ENCODE measurements at places on chromosomes 11 and 22.

DNA sequence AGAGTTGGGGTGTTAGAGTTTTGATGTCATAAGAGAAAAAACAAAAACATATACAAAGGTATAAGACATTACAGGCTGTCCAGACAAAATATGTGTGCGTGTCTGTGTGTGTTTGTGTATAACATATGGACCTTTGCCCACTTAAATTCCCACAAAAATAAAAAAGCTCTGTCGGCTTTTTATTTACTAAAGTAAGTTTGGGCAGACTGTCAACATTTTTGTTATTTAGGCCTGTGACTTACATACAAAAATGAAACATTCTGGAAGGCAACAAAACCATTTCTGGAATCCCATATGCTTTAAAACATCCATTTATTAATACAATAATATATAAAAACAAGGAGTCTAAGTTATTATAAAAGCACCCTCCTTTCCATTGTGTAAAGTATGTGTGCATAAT lies 960.1 kb upstream of the FAT3 start:
- no peak for DNase-seq

DNA sequence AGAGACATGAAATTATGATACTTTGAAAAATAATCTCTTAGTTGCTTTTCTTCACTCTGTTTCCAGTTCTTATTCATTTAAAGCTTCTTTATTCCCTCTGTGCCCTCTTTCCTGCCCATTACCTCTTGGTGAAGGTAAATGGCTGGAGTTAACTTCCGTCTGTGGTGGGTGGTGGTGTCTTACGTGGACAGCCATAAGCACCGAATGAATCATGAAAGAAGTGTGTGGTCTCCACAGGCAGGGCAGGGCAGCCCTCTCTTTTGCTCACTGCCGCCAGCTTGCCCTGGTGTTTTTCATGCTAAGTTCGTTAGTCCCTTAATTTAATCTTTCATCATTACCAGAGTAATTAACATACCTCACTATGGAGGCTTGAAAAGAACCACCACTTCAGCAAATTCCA lies 98.7 kb upstream of the SORL1-AS1 start:
- DNase-seq: no peak

GRCh38 chr22:20533095-20533878 lies 25.9 kb downstream of the MED15 start:
- DNase-seq: no peak

GRCh38 chr22:45452565-45453379 lies 39.3 kb downstream of the RIBC2 start:
- DNase-seq: peak; percentile 36

GRCh38 chr11:12822392-12823022 lies 148.3 kb downstream of the TEAD1 start:
- DNase-seq: no peak

- no peak for DNase-seq
These were observed 162.8 kb downstream of the BRD1 start for GRCh38 chr22:49664891-49665290.

DNA sequence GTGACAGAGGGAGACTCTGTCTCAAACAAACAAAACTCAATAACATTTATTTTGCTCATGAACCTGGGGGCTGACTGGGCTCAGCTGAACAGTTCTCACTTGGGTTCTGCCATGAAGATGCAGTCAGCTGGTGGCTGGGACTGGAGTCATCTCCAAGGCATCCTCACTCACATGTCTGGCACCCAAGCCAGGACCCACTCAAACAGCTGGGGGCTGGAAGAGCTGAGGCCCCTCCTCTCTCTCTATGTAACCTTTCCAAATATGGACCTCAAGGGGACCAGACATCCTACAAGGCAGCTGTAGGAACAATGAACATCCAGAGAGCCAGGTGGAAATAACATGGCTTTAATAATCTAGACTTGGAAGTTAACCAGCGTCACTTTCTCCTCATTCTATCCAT lies 16.8 kb downstream of the HSPA8 start:
- no peak for DNase-seq

DNA sequence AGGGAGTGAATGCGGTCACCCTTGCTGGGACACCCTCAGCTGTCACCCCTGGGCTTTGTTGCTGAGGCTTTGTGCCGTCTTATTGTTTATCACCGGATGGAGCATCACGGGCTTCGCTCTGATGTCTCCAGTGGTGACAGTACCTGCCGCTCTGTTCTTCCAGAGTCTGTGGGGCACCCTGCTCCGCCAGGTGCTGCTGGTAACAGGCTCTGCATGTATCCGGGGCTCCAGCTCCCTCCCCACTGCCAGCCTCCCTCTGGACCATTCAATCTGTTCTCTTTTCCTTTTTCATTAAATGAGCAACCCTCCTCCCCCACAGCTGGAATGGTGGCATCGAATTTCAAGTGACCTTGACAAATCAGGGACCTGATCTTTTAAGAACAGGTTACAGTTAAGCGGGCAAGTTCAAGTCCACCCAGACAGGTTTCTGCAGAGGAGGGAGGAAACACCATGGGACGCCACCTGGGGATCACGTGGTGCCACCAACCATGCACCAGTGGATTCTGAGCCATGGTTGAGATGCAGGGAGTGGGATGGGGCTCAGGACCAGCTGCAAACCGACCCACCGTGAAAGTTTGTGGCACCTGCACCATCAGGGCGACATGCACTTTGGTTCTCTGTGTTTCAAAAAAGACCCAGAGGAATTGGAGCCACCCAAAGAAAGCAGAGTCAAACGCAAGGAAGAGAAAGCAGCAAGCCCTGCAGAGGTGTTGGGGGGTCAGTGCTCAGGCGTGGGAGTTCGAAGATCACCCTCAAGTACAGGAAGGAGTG lies 89.3 kb downstream of the BCR start:
- no peak for DNase-seq

GRCh38 chr22:47448231-47449223 lies 686.1 kb downstream of the TBC1D22A start:
- DNase-seq: no peak

GRCh38 chr11:88469561-88470225 lies 132.2 kb upstream of the CTSC start:
- DNase-seq: no peak

- DNase-seq: no peak
These were observed 50.4 kb upstream of the KCNQ1OT1 start for GRCh38 chr11:2750101-2750681.

- DNase-seq: no peak
These were observed 32.5 kb downstream of the PDE3B start for GRCh38 chr11:14676068-14676467.

GRCh38 chr11:68082481-68082880 lies 38.7 kb downstream of the CHKA start:
- no peak for DNase-seq

GRCh38 chr11:28417601-28418323 lies 309.6 kb downstream of the METTL15 start:
- DNase-seq: no peak

DNA sequence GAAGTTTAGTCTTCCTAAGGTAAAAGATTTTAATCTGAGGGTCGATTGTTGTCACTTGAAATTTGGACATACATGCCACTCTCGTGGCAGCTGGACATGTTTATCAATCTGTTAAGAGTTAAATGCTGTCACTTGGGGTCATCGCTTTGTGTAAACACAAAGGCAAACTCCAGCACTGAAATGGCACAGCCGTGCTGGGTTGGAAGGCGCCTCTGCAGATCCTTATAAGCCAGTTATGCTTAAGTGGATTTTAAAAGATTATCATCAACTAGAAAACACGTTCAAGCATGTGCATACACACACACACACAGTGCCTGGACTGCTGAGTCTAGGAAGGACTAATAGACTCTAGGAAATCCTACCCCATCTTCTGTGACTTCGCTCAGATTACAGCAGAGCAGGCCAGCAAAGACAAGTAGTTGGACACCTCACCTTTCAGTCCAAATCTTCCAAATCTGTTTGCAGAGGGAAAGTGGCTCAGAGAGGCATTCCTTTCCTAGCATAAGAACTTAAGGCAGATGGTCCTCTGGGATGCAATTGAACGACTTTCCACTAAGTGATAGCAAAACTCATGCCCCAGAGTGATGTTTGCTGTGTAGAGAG lies 83.7 kb downstream of the CACNG2 start:
- no peak for DNase-seq

DNA sequence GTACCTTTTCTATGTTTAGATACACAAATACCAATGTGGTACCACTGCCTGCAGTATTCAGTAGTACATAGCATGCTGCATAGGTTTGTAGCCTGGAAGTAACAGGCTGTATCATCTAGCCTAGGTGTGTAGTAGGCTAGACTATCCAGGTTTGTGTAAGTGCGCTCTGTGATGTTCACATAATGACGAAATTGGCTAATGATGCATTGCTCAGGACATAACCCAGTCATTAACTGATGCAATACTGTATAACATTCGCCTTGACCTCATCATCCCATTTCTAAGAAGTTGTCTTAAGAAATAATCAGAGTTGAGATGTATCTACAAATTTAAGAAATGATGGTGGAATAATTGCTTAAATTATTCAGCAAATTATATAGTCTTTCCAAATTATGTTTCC lies 116.0 kb upstream of the TIMP3 start:
- peak; percentile 59 for DNase-seq

GRCh38 chr11:122517403-122518379 lies 137.8 kb upstream of the UBASH3B start:
- no peak for DNase-seq

DNA sequence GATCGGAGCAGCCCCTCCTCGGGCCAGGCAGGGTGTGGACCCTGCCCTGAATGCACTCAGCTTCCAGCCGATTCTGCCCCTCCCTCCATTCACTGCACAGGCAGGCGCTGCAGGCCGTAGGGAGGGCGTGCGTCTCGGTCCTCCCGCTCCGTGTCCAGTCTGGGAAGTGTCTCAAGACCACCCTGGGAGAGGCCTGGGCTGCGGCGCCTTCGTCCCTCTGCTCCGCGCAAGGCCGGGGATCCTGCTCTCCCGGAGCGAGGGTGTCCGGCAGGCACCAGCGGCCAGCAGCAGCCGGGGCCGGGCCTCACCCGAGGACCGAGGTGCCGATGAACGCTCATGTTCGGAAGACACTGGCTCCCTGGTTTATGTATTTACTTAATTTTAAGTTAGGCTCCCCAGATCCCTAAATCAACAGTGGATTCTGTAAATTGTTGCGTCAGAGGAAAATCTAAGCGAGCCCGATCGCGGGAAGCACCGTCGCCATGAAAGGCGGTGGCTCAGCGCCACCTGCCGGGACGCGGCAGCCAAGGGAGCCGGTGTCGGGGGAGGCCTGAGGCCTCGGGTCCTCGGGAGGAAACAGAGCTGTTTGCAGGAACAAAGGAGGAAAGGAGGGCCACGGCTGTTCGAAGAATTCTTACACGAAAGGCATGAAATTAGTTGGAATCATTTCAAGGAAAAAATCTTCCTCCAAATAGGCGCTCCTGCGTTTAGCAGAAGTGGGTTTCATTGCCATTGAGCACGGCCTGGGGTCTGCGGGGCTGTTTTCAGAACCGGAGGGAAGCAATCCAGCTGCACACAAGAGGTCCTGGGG lies 195.3 kb downstream of the BRD1 start:
- peak; percentile 6 for DNase-seq

DNA sequence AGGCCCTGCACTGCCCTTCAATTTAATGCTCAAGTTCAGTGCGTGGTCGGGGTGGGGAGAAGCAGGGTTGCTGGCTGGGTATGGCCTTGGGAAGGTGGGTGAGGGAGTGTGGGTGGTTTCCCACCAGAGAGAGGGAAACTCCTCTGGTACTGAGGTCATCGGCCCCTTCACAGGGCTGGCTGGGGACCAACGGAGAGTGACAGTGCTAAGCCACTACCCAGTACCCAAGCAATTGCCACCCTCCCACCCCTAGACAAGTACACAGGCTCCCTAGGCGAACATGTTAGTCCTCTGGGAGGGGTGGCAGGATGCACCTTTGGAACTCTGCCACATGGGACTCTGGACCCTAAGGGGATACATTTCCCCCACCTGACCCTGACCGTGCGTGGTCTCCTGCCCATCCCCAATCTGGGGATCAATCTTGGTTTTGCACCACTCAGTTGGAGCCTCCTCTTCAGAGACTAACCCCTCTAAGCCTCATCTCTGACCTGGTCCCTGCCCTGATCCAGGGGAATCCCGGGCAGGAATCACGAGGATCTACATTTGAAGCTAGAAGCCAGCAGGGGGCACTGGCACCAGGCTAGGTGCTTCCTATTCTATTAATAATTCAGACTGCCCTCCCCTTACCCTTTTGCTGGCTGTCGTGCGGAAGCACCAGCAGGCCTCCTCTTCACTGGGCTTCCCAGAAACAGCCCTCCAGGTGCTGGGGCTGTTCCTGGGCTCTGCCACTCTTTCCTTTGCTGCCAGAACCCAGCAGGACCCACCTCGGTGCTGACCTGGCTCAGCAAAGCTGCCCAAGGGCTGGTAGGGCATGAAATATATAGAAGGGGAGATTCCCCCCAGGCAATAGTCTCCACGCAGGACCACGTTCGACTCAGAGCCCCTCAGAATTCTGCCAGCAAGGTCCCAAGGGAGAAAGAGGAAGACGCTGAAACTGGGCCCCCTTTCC lies 377.7 kb downstream of the TENM4 start:
- no peak for DNase-seq

DNA sequence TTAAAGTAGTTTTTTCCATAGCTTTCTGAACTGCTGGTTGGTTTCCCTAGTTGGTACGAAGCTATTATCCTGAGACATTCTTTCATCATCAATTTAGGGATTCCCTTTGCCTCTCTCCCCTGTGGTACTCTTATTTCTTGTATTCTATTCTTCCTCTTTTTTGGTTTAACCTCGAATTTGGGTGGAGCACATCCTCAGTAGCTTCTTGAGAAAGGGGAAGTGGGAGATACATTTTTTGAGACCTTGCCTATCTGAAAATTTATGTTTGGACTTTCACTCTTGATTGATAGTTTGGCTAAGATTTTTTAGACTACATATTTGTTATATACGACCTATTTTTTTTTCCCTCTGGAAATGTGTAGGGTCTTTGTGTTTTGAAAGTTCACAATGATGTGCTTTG lies 121.7 kb upstream of the ZBED5 start:
- no peak for DNase-seq

- no peak for DNase-seq
These were observed 39.0 kb downstream of the RTL6 start for GRCh38 chr22:44459041-44459440.

GRCh38 chr11:92332986-92333385 lies 108.4 kb downstream of the FAT3 start:
- DNase-seq: peak; percentile 85
